ENCODE measurements at places on chromosomes 5 and 9. TPM values are rescaled to one million over a fixed set of nuclear protein-coding genes. Genes with fewer than 3 reads are reported as not detected.

TAL2 gene
- polyA plus RNA-seq, result 21.1 TPM

UBQLN1 gene
- polyA plus RNA-seq, result 63.5 TPM

FUT7 gene
- polyA plus RNA-seq, result 0.08 TPM

ARID3C gene
- polyA plus RNA-seq, result not detected

FOXD4 gene
- polyA plus RNA-seq, result 2.0 TPM

TAS2R1 gene
- 0.32 TPM for polyA plus RNA-seq

GRCh38 chr5:132354381-132355139 lies 14.9 kb upstream of the SLC22A5 start:
- DNase-seq, result no peak

DNA sequence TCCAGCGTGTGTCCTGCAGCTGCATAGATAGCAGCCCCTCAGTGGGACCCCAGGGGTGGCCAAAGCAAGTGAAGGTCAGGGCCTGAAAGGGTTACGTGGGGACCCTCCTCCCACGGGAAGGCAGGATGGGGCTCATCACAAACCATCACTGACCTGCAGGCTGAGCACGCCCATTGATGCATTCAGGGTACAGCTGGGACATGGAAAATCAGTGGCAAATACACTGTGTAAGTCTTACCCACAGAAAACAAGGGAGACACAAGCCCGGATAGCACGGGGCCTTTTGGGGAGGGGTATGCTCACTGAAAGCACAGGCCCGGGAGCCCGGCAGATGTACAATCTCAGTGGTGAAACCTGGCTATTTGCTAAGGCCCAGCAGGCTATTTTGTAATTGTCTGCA lies 49.1 kb downstream of the SEMA4D start:
- no peak for DNase-seq

GRCh38 chr9:93288341-93288740 lies 104.4 kb downstream of the WNK2 start:
- DNase-seq, result no peak

- no peak for DNase-seq
Measured at GRCh38 chr5:17625686-17626085, 6.2 kb upstream of the TAF11L13 start.

GRCh38 chr9:135281791-135282737 lies 194.6 kb downstream of the OLFM1 start:
- DNase-seq, result no peak

DNA sequence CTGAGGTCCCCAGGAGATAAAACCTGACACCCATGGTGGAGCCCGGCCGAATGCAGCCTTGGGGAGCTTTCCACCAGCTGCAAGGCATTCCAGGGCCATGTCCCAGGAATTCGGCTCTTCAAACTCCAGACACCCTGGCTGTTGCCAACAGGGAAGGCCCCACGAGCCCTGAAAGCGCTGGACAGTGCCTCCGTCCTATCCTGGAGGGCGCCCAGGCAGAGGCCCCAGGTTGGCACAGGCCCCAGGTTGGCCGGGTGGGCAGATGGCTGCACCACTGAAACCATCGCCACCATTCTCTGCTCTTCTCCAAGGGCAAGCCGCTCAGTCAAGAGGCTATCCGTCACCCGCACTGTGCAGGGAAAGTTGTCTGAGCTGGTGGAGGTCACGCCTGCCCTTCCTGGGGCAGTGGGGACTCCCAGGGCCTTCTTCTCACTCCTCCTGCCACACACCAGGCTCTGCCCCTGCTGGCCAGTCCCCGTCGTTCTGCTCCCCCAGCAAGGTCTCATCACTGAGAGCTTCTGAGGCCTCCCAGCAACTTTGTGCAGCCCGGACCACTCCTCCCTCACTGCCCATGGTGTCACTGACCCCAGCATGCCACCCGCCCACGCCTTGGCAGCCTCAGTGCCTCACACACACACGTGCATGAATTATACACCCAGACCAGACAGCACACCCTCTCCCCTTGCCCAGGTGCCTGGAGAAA lies 21.2 kb downstream of the SLC6A3 start:
- DNase-seq, result no peak

- DNase-seq, result no peak
Measured at GRCh38 chr9:36874921-36875320, 159.1 kb downstream of the PAX5 start.

DNA sequence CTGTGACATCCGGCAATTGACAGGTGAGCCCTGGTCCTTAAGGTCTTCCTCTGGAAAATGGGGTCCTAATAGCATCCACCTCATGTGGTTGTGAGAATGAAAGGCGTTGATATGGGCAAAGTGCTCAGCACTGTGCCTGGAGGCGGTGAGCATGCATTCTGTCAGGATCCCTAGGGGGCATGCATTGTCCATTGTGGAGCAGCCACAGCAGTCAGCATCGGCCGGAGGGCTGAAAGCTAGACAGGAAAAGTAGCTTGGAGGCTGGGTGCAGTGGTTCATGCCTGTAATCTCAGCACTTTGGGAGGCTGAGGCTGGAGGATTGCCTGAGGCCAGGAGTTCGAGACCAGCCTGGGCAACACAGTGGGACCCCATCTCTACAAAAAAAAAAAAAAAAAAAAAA lies 122.2 kb downstream of the LHX2 start:
- no peak for DNase-seq

- DNase-seq, result no peak
Measured at GRCh38 chr9:129480227-129480626, 140.7 kb downstream of the C9orf50 start.

DNA sequence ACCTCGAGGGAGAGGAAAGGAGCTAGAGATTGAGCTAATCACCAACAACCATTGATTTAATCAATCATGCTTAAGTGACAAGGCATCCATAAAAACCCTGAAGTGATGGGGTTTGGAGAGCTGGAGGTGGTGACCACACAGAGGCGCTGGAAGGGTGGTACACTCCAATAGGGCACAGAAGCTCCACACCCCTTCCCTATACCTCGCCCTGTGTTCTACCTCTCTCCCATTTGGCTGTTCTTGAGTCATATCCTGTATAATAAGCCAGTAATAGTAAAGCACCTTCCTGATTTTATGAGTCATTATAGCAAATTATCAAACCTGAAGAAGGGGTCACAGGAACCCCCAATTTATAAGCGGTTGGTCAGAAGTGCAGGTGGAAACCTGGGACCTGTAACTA lies 18.3 kb downstream of the ACTL7B start:
- DNase-seq, result no peak

- DNase-seq, result no peak
Measured at GRCh38 chr5:176948458-176948857, 49.3 kb upstream of the HK3 start.

DNA sequence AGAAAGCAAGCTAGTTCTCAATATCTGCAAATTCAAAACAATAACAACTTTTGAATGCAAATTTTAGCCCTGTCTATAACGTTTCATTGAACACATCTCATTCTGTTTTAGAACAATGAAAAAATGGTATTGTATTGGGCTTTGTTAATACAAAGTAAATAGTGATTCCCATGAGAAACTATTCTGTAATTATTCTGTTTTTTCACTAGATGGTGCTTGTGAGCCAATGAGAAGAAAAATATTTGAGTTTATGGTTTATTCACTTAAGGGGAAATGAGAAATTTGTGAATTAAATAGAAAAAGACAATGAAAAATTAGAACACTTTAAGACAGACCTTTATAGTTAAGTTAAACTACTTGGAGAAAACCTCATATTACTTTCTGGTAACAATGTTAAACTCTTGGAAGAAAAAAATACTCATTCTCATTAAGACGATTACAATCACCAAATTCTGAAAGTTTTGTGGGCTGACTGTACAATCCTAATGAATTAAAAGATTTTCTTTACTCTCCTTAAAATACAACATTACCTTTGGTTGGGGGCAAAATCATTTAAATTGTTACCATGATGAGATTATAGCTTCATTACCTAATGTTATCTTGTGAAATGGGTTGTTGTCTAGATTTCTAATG lies 127.0 kb downstream of the NNT start:
- DNase-seq, result peak; percentile 9
